ENCODE measurements at places on chromosomes 4 and X.

- no peak for DNase-seq
Measured at GRCh38 chrX:11666952-11667685, 1.4 kb upstream of the ARHGAP6 start.

- DNase-seq: no peak
Measured at GRCh38 chr4:6874981-6875380, 34.6 kb upstream of the TBC1D14 start.

DNA sequence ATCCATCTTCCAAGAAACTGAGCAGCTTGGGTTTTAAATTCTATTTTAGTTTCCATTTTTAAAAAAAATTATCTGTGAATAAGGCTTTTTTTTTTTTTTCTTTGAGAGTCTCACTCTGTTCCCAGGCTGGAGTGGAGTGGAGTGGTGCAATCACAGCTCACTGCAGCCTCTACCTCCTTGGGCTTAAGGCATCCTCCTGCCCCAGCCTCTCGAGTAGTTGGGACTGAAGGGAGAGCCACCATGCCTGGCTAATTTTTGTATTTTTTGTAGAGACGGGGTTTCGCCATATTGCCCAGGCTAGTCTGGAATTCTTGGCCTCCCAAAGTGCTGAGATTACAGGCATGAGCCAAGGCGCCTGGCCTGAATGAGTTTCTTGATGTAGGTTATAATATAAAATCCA lies 1.4 kb downstream of the ENOPH1 start:
- DNase-seq: no peak

GRCh38 chr4:13821522-13821921 lies 194.0 kb upstream of the BOD1L1 start:
- DNase-seq: no peak

DNA sequence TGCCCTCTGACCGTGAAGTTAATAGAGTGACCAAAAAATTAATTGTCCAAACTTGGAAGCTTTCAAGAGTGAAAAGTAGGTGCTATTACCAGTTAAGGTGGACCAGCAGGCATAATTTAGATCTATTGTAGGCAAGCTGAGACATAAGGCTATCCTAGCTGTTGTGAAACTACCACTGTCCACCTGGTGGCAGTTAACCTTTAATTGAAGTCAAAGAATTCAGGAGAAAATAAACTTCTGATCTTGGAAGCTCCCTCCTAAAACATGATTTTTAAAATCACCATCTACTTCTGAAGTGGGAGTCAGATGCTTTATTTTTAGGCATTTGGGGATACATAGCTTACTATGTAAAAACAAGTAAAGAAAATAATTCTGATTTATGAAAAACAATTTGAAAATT lies 636.3 kb upstream of the HTR2C start:
- DNase-seq: no peak

DNA sequence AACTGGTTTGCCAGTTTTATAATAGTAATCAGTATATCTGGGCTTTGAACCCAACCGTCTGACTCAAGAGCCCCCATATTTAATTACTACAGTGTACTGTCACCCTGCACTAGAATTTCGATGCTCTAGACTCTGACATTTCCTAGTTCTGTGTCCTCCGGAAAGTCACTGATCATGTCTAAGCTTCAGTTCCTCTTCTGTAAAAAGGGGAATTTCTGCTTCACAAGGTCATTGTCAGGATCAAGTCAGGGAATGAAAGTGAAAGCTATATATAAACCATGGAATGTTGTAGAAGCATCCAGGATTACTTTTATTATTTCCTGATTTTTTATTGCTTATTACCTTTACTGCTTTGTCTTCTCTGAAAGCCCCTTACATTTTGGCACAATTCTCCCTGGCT lies 4.0 kb upstream of the KCNIP4 start:
- DNase-seq: no peak

GRCh38 chrX:113726466-113726865 lies 857.4 kb upstream of the HTR2C start:
- DNase-seq: no peak

DNA sequence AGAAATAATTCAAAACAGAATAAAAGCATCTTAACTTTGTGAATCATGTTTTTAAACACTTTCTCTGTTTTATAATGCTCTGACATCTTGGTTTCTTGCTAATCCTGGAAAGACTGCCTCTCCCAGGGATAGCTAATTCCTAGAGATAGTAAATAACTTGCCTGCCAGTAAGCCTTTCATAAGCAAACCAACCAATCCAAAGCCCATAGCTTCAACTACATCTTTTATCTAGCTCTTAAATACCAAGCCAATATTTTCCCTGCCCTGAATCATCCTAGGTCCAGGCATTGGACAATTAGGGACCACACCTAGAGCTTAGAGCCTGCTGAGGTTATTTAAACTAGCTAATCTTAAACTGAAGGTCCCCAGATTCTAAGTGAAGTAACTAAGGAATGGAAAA lies 223.7 kb upstream of the DIPK2B start:
- no peak for DNase-seq
